ENCODE measurements at places on chromosomes 1 and 21.

- DNase-seq = no peak
Measured at GRCh38 chr1:923991-924655, 400 bp downstream of the SAMD11 start.

GRCh38 chr1:43861337-43861736, 72.3 kb upstream of the ARTN start:
- no peak for DNase-seq

DNA sequence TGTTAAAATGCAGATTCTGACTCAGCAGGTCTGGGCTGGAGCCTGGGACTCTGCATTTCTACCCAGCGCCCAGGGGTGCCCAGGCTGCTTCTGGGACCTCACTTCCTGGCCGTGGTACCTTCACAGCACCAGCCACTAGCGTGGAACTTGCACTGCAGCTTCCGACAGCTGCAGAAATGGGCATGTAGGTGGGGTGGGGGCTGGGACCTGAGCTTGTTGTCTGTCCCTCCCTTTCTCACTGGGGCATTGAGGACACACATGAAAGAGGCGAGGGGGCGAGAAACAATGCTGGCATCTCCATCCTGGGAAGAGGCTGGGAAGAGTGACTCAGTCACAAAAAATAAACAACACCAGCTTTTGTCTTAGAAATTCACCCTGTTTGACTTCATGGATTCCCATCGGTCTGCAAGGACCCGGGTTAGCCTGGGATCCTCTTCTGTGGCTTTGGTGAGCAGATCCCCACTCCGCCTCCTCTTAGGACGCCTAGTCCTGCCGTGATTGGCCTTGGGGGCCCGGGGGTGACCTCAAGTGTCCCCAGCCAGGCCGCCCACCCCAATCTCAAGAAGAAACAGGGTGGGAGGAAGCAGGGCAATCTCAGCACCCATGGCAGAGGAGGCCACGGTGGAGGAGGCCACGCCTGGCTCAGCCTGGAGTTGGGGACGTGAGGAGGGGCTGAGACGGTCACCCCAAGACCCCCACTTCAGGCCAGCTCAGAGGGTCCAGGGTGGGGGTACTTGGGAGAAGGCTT, 29.9 kb upstream of the POFUT2 start:
- DNase-seq = no peak

DNA sequence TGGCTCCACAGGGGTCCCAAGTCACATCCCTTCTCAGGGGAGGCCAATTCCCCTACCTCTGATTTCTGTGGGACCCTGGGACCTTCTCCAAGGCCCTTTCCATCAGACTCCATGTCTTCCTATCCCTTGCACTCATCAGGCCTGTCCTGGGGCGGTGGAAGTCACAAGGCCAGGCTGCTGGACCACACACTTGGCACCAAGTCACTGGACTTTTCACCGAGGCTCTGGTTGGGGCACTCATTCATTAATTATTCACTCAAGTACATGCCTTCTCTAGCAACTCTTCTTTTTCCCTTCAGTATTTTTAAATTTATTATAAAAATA, 11.2 kb upstream of the FOXO6 start:
- DNase-seq = no peak

GRCh38 chr1:226643611-226644540, 95.2 kb downstream of the ITPKB start:
- no peak for DNase-seq

DNA sequence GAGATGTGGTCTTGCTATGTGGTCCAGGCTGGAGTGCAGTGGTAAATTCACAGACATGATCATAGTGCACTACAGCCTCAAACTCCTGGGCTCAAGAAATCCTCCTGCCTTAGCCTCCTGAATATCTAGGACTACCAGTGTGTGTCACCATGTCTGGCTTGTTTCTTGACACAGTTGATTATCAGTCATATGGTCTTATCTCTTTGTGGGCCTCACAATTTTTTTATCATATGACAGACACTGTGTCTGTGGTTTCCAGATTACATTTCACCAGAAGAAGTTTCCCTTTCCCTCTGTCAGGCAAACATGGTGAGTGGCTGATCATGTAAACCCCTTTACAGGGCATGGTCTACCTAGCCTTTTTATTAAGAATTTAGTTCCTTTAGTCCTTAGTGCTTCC, 96.1 kb downstream of the HFM1 start:
- DNase-seq = no peak

DNA sequence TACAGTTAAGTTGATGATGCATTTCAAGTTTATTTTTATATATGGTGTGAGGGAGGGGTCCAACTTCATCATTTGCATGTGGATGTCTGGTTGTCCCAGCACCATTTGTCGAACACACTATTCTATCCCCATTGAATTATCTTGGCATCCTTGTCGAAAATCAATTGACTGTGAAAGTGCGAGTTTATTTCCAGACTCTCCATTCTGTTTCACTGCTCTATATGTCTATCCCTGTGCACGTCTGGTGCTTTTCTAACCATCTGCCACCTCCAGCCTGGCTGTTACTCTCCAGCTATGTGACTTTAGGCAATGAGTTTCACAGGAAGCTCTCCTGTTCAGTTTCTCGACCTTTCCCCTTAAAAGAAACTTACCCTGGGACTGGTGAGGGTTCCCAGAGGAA, 137.1 kb upstream of the KLHDC7A start:
- no peak for DNase-seq

GRCh38 chr1:87329051-87329525, 408 bp downstream of the LMO4 start:
- DNase-seq = no peak

DNA sequence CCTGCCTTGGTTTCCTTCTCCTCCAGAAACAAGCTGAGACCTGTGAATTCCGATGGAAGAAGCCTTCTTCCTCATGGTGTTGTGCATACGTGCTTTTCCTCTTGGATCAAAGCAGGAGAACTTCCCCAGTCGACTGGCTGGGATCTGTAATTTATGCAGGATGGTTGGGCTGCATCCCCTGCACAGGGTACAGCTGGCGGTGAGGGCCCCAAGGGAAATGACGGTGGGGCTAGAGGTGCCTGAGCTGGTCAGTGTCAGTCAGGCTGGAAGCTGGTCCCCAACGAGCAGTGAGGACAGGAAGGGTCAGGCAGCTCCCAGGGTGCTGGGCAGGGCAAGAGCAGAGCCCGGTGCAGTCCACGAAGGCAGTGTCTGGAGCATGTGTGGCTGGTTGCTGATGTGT, 106.7 kb downstream of the CNIH3 start:
- DNase-seq = no peak

DNA sequence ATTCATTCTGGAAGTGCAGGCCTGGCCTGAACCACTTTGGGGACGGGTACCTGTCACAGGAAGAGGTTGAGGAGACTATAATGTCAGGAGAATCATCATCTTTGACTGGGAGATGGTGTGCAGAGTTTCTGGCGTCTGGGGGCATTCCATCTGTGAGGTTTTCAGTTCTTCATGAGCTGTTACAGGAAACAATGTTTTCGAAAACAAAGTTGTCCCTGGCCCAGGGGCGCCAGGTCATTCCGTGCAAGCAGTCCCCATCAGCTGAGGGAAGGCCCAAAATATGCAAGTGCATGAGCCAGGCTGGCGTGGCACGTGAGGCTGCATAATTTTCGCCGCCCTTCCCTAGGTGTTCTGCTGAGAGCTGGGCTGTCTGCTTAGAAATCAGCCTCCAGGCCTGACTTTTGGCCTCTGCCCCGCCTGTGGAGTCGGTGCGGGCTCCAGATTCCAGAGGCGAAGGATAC, 68.4 kb upstream of the ATP5PO start:
- DNase-seq = no peak

DNA sequence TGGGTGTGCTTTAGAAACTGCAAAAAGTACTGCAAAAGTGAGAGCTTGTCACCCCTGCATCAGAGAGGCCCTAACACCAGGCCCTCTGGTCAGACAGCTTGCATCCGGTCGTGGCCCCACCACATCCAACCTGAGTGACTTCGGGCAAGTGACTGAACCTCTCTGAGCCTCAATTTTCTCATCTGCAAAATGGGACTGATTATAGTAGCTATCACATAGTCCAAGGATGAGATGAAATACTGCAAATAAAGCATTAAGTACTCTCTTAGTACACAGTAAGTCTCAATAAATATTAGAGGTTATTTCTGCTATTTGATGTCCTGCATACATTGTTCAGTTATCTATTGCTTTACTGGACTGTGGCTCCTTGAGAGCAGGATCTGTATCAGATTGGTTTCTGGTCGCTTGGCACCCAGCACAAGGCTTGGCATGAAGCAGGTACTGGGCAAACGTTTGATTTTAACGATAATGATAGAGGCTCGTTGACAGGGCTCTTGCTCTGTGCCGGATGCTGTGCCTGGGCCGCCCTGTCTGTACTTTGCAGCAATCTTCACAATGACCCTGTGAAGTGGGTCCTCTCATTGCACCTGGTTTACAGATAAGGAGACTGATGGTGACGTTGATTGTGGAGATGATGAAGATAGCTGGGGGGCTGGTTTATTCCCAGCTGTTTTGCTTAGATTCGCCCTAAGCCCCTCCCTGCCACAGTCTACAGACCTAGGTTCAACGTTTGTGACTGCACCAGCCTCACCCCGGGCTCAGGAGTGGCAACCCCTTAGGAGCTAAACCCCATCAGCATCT, 43.6 kb downstream of the RAP1GAP start:
- no peak for DNase-seq

DNA sequence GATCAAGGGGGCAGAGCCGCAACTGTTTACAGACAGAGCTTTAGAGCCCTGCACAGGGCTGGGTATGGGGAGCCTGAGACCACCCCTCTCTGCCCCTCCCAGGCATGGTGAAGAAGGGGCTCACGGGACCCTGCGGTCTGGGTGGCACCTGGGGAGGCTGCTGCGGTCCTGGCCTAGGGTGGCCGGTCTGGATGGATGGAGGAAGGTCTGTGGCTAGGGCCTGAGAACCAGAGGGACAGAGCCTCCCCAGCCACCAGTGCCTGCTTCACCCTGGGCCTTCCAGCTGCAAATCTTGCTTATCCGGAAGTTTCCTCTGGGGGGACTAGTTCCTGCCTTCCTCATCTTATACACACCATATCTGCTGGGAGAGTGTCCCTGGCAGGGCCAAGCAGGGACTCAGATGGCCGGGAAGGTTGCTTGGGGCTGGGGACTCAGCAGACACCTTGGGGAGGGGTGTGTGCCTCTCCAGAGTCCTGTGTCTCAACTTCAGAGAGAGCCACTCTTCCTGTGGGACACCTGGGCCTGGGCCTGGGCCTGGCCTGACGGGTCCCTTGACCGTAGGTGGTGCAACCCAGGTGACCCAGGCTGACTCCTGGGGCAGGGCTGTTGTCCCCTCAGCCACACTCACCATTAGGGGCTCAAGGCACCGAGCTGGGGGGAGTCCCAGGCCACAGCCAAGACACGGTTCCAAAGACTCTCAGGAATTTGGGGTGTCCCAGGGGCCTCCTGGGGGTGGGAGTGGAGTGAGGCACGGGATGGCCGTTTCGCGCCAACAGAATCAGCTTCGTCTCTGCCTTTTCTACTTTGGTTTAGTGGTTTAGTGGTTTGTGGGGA, 52.0 kb upstream of the ACTRT2 start:
- no peak for DNase-seq

- DNase-seq = no peak
Measured at GRCh38 chr1:3536420-3537195, 74.7 kb downstream of the MEGF6 start.

GRCh38 chr1:89566761-89567174, 42.1 kb downstream of the LRRC8B start:
- no peak for DNase-seq

DNA sequence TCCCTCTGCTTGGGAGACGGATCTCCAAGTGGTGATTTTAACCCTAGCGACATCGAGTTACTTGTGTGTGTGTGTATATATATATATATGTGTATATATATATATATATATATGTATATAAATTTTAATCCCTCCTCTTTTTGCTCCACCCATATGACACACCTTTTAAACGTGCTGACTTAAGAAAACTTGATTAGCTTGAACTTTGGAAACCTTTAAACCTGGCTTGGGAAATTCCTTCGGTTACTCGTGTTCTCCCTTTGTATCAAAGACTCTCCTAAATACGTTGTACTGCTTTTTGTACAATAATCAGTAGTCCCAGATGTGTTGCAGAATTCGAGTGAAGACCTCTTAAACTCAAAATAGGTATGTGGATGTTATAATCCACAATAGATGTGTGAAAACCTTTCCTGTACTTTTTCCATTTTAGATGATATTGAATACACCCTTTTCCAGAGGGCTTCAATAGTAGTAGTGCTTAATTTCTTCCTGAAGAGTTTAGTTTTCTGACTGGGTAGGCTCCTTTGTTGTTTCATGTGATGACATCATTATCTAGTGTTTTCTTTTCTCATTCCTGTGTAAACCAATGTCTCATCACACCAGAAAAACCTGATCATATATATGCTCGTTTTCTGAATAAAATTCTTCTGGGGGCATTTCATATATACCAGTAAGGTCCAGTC, 1.4 kb downstream of the RNF11 start:
- no peak for DNase-seq

- no peak for DNase-seq
Measured at GRCh38 chr1:64669098-64669675, 75.7 kb upstream of the RAVER2 start.

GRCh38 chr1:29603622-29604021, 367.3 kb downstream of the PTPRU start:
- no peak for DNase-seq

- DNase-seq = no peak
Measured at GRCh38 chr1:163337631-163338030, 15.9 kb downstream of the NUF2 start.

DNA sequence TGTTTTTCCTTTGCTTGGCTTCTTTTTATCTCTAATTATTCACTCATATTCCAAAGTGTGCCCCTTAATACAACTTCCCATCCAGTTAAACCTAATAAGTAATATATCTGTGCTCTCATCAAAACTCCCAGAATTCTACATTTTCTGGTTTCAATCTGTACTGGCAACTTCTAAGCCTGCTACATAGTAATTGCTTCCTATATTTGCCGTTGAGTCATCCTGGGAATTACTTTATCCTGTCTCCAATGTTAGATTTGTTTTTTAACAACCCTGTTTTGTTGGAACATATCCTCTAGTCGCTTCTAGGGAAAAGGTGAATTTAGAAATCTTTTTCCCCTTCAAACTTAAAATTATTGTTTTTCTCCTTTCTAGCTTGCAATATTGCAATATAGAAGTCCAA, 620.5 kb upstream of the PKN2 start:
- no peak for DNase-seq

DNA sequence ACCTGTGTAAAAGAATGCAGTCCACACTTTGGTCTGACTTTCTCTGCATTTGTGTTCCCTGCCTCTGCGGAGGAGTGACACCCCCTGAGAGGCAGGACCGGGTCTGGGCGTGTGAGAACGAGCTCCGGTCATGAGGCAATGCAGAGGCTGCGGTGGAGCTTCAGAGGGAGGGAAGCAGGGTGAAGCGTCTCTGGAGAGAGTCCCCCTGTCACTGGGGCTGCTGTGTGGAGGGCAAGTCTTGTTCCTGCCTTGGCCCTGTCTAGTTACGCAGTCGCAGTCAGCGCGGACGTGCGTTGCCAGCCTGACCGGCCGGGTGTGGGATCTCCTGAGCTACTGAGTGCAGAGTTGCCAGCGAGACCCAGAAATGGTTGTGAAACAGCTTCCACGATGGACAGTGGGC, 48.5 kb downstream of the BACE2 start:
- no peak for DNase-seq

- no peak for DNase-seq
Measured at GRCh38 chr1:58848818-58849411, 65.1 kb upstream of the JUN start.
